ENCODE measurements at places on chromosomes 7 and 10. TPM values are rescaled to one million over a fixed set of nuclear protein-coding genes. Genes with fewer than 3 reads are reported as not detected.

Gene CHST12
- 10.9 TPM for polyA plus RNA-seq

Gene TRIM74
- polyA plus RNA-seq, result 0.88 TPM

Gene PSMG3
- 31.7 TPM for polyA plus RNA-seq

Gene TMEM273
- polyA plus RNA-seq, result 5.5 TPM

Gene CFAP43
- polyA plus RNA-seq, result 5.6 TPM

Gene RAB19
- polyA plus RNA-seq, result 1.2 TPM

Gene KIF11
- polyA plus RNA-seq, result 12.5 TPM

Gene C10orf88
- 11.4 TPM for polyA plus RNA-seq

Gene RHOBTB1
- 21.8 TPM for polyA plus RNA-seq

Gene SFXN3
- polyA plus RNA-seq, result 274 TPM

Gene NDUFB8
- 206 TPM for polyA plus RNA-seq

Gene PLXNA4
- polyA plus RNA-seq, result 3.2 TPM

Gene MYL10
- polyA plus RNA-seq, result not detected

Gene CYP2E1
- 1.3 TPM for polyA plus RNA-seq

Gene KLF14
- 0.18 TPM for polyA plus RNA-seq

Gene VPS37D
- 4.5 TPM for polyA plus RNA-seq

Gene ZNF775
- 5.2 TPM for polyA plus RNA-seq

Gene MMP21
- polyA plus RNA-seq, result 0.28 TPM

Gene SPDYE8
- polyA plus RNA-seq, result 0.27 TPM

Gene SPAM1
- 1.0 TPM for polyA plus RNA-seq

Gene AKR1C1
- 12.0 TPM for polyA plus RNA-seq

Gene LRRC4
- 2.1 TPM for polyA plus RNA-seq

Gene FXYD4
- polyA plus RNA-seq, result not detected

Gene CYP2W1
- polyA plus RNA-seq, result 598 TPM

Gene NYAP1
- 3.5 TPM for polyA plus RNA-seq
